ENCODE measurements at places on chromosomes 11 and 22. TPM values are rescaled to one million over a fixed set of nuclear protein-coding genes. Genes with fewer than 3 reads are reported as not detected.
A peak's percentile ranks its signal among the peaks of the same experiment; 100 is the strongest.

- peak overlapping the region; percentile 50 for H3K27ac ChIP-seq
- H3K36me3 ChIP-seq: peaks cover 2% of the 10 kb centered on the region
- peaks cover 40% of the 10 kb centered on the region for H3K4me1 ChIP-seq
- H3K4me3 ChIP-seq: peak overlapping the region; percentile 97
These were observed 800 bp downstream of the KCTD21 start for GRCh38 chr11:78187366-78188285.

- no peak overlapping the region for H3K27ac ChIP-seq
- H3K27me3 ChIP-seq: no peaks in the 10 kb centered on the region
- no peaks in the 10 kb centered on the region for H3K4me1 ChIP-seq
- H3K36me3 ChIP-seq: no peaks in the 10 kb centered on the region
- H3K4me3 ChIP-seq: no peak overlapping the region
These were observed 5.5 kb upstream of the TMPRSS6 start for GRCh38 chr22:37115032-37115431.

DNA sequence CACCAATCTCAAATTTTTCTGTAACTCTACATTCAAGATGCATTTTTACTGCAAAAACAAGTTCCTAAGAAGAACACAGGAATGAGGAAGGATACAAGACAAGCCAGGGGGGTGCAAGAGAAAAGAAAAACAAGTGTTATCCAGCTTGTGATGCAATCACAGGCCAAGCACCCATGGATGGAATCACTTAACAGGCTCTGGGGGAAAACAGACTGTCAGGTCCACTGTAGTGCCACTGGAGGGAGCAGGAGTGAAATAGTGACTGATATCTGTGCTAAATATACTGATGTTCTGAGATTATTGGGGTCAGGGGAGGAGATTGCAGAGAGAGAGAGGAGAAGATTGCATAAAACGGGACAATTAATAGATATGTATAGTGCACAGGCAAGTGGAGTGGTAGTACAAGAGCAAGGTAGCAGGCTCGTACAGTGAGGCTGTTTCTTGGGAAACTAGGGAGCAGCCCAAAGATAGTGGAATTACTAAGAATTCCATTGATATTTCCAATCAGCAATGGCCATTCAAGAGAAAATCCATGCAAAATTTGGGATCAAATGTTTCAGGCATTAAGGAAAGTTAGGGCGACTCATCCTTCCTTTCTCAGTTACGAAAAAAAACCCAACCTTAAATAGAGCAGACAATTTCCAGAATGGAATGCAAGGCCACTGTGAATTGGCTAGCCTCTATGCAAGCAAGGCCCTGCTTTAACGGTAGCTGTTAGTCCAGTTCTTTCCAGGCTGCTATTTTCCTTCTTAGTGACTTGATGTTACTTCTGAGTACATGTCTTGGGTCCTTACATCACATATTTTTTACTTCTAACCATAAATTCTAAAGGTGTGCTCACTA, 52.2 kb upstream of the CEP126 start:
- 0 out of 2 replicates have a peak overlapping the region, but pooled peaks have one; percentile 5 for H3K4me3 ChIP-seq
- H3K27me3 ChIP-seq: no peaks in the 10 kb centered on the region
- peak overlapping the region; percentile 57 for H3K27ac ChIP-seq
- no peaks in the 10 kb centered on the region for H3K36me3 ChIP-seq

HMBS gene
- 9.3 TPM for total RNA-seq

- no peaks in the 10 kb centered on the region for H3K36me3 ChIP-seq
- no peak overlapping the region for H3K27ac ChIP-seq
- no peaks in the 10 kb centered on the region for H3K27me3 ChIP-seq
- no peaks in the 10 kb centered on the region for H3K4me1 ChIP-seq
- no peak for DNase-seq
These were observed 261.4 kb upstream of the ISX start for GRCh38 chr22:34804604-34805003.

GRCh38 chr11:62449451-62449851, 30.6 kb downstream of the SCGB1A1 start:
- H3K27ac ChIP-seq: peak overlapping the region; percentile 21
- H3K4me3 ChIP-seq: no peak overlapping the region
- no peaks in the 10 kb centered on the region for H3K36me3 ChIP-seq
- DNase-seq: peak; percentile 96
- H3K27me3 ChIP-seq: no peaks in the 10 kb centered on the region

DNA sequence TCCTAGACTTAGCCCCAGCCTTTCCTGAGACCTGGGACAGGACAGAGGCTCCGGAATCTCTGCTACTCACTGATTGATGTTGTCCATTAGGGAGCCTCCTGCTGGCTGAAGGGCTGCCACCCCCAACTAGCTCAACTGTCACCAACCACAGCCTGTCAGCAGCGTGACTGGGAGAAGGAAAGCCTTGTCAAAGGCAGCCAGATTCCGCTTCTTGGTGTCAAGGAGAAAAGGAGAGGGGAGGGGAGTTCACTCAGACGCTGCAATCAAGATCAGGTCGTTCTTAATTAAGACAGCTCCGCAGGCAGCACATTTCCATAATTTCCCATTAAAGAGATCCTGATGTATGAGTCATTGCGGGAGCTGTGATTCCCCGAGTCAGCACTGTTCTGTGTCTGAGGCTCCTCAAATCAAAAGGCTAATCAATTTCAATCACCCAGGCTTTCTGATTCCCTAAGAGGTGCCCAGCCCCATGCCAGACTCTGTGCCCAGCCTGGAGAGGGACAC, 152.8 kb upstream of the ZBED5 start:
- peak; percentile 35 for DNase-seq
- no peaks in the 10 kb centered on the region for H3K36me3 ChIP-seq
- no peaks in the 10 kb centered on the region for H3K4me1 ChIP-seq
- no peaks in the 10 kb centered on the region for H3K27me3 ChIP-seq
- H3K4me3 ChIP-seq: no peak overlapping the region
- no peak overlapping the region for H3K27ac ChIP-seq

DNA sequence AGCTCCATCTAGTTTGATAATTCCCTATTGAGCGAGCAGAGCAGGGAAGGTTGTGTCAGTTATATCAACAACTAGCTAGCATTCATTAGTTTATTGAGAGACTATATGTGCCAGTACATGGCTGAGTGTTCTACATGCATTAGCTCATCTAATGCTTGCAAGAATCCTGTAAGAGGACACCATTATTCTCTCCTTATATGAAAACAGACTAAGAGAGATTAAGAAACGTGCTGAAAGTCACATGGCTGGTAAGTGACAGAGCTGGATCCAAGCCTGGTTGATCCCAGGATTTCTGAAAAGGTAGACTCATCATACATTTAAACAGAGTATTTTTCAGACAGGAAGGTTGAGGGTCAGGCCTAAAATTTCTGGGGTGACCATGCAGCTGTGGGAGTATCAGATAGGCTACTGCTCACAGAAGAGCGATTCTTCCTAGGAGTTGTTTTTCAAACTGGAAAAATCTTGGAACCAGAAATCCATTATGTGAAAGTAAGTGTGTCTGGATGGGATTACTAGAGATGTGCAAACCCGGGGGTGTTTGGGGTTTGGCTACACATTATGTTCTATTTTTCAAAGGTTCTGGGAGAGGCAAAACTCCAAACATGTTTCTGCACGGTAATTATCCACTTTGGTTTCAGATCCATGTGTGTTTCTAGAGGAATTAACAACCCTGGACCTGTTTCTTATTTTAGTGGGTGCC, 213.3 kb downstream of the FAM76B start:
- peaks cover 17% of the 10 kb centered on the region for H3K27me3 ChIP-seq
- no peak for DNase-seq

DNA sequence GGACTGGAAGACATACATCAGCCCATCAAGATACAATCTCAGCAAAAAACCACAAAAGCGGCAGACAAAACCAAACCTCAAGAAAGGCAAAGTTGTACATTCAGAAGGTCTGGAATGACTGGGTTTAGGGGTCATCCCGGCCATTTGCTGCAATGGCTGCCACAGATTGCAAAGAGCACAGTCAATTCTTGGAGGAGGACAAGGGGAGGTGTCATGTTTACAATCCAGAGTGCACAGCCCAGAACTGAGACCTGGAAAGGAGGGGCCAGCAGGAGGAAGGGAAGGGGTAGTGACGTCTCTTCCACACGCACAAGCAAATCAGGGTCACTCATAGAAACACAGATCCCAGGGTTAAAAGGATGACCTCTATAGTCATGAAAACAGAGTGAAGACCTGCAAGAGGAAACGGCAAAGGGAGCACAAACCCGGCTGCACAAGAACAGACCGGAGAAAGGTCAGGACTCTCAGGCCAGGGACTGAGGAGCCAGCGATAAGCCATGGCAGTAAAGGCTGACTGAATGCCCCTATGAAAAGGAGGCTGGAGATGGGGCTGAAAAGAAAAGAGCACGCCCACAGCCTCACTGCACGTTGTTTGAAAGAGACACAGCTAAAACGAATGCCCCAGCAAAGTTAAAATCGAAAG, 18.2 kb upstream of the MUC5AC start:
- H3K36me3 ChIP-seq: no peaks in the 10 kb centered on the region
- no peak overlapping the region for H3K27ac ChIP-seq
- peaks cover 11% of the 10 kb centered on the region for H3K4me1 ChIP-seq
- H3K27me3 ChIP-seq: no peaks in the 10 kb centered on the region

DNA sequence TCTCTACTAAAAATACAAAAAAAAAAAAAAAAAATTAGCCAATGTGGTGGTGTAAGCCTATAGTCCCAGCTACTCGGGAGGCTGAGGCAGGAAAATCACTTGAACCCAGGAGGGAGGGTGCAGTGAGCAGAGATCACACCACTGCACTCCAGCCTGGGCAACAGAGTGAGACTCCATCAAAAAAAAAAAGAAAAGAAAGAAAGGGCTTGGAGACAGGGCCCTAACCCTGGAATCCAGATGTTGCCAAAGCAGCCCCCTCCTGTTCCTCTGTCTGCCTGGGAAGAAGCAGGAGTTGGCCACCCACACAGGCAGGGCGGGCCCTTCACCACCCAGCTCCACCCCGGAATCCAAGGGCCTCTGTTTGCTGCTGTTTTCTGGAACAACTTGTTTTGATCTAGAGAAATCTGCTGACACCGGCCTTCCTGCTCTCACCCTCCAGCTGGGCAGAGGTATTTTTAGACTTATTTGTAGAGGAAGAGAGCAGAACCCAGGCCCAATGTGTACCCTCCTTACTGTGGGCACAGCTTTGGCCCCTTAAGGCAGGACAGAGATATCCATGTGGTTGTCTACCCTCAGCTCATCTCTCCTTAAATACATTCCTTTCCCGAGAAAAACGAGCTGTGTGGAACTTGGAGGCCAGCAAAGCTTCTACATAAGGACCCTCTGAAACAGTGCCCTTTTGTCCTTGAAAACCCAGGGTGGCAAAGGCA, 2.7 kb upstream of the NEAT1 start:
- H3K27me3 ChIP-seq: no peaks in the 10 kb centered on the region
- peak; percentile 91 for DNase-seq
- H3K4me3 ChIP-seq: peak overlapping the region; percentile 41
- peaks cover 21% of the 10 kb centered on the region for H3K36me3 ChIP-seq

DNA sequence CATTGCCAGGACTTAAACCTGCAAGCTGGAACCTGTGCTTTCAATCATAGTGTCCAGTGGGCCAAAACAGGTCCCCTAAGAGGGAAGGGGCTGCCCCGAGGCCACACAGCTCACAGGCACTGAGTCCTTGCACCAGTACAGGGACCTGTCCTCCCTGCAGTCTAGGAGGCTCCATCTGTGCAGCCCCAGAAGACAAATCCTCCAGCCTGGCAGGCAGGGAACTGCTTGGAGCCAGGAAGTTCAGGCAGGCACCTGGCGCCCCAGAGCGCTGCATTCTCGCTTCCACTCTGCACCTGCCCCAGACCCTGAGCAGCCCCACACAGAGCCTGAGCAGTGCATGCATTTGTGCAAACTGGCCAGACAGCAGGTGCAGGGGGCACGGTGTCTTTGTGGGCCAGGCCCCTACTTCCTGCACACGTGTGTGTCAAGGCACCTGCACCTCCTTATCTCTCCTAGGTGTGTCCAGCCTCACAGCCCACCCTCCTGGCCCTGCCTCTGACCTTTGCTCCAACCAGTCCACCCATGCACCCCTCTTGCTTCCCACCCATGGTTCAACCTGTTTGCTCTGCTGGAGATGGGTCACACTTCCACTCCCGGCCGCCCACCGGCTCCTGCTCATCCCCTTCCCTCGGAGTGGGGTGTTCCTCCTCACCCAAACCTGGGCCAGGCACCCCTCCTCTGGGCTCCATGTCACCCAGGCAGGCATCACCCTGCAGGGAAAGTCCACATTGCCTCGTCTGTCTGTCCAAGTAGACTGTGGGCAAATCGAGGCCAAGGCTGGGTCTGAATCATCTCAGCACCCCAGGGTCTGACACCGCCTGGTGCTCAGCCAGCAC, 19.0 kb downstream of the LINC01488 start:
- DNase-seq: no peak
- H3K4me1 ChIP-seq: peaks cover 14% of the 10 kb centered on the region
- no peaks in the 10 kb centered on the region for H3K36me3 ChIP-seq
- H3K4me3 ChIP-seq: no peak overlapping the region
- no peaks in the 10 kb centered on the region for H3K27me3 ChIP-seq

DNA sequence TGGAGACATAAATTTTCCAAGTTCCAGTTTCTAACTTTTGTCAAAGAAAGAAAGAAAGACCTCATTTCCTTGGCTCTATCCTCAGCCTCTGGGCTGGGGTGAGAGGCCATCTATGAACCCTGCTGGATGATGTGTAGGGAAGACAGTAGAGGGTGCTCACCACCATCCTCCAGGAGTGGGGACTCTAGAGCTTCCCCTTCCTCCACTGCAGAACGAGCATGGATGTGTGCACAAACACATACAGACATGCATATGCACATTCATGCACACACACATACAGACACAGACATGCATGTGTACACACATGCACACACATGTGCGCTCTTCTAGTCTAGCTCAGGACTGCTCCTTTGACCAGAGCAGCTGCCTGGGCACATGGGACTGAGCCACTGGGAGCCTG, 565.8 kb downstream of the BUD13 start:
- H3K27ac ChIP-seq: no peak overlapping the region
- H3K27me3 ChIP-seq: no peaks in the 10 kb centered on the region
- H3K4me3 ChIP-seq: no peak overlapping the region
- H3K4me1 ChIP-seq: no peaks in the 10 kb centered on the region
- H3K36me3 ChIP-seq: no peaks in the 10 kb centered on the region
- DNase-seq: no peak

OR52I1 gene
- not detected for total RNA-seq

DNA sequence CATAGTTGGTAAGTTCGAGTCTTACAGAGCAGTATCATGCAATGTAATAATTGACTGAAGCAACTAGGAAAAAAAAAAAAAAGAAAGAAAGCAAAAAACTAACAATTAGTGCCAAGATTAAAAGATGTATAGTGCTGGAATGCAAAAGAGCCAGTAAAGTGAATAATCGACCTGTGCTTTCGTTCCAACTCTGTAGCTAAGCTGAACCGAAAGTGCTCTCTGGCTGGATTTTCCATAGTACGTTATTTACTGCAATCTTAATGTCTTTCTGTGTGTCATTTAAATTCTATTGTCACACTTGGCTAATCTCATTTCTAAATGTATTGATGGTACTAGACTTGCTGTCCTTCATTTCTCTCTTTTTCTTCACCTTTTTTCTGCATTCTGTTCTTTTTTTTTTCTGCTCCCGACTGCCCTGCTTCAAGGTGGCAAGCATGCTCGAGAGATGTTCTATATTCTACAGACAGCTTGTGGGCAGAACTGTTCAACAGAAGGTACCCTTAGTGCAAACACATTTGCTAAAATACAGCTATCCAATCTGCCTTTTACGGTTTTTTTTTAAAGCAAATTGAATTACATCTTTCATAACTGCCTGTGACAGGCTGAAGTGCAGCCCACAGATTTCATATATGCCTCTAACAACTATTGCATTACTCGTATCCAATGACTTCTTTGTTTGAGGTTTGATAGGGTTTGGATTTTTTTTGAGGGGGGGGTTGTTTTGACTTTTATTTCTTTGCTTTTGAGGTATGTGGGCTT, 204.2 kb upstream of the MTNR1B start:
- no peak for DNase-seq
- peaks cover 23% of the 10 kb centered on the region for H3K27me3 ChIP-seq
- H3K4me1 ChIP-seq: no peaks in the 10 kb centered on the region
- H3K4me3 ChIP-seq: peak overlapping the region; percentile 45
- H3K27ac ChIP-seq: no peak overlapping the region
- H3K36me3 ChIP-seq: no peaks in the 10 kb centered on the region

CCDC86 gene
- total RNA-seq: 108 TPM

Data from PC-3 (cell line).